ENCODE measurements at places on chromosomes 4 and X.

- DNase-seq: no peak
Measured at GRCh38 chrX:124209792-124210576, 122.5 kb upstream of the TEX13D start.

- DNase-seq: peak; percentile 80
Measured at GRCh38 chrX:136525738-136526606, 6.0 kb upstream of the VGLL1 start.

- DNase-seq: no peak
Measured at GRCh38 chrX:32448945-32449344, 762.4 kb downstream of the DMD start.

DNA sequence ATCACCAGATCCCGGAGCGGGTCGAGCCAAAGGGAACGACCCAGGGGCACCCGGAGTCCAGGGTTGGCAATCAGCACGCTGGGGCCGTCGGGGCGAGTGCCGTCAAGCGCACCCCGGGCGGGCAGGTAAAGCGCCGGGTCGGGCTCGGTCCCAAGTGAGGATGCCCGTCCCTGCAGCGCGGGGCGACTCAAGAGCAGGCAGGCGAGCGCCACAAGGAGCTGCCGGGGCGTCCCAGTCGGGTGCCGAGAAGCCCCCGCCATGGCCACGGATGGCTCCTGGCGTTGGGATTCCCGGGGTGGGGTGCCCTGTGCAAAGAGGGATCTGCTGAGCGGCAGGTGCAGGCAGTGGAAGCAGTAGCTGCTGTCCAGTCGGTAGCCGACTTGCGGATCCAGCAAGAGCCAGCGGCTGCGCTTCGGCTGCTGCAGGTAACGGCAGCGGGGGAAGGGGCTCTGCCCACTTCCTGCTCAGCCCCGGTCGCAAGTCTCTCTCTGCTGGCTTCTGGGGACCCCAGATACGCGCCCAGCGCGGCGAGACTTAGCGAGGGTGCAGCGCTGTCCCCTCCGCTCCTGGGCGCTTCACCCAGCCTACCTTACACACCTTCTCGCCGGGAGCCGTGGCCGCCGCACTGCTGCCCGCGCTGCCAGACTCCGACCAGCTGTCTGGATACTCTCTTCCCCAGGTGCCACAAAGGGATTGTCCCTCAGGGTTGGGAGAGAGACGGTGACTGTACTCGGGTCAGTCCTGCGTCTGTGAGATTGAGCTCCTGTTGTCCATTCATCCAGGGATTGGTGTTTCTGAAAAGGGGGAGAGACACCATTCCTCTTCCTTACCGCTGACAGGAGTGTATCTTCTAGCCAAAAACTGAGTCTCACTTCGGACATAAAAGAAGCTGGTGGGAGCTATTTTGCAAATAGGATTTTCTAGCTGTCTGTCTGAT is at the start of gene FREM3:
FREM3 (minus strand) TSS at position 260 of the 937 bp plus-strand sequence; CDS start at position 260, 0 bp downstream.
- DNase-seq: no peak

- no peak for DNase-seq
Measured at GRCh38 chr4:55008166-55009056, 117.0 kb downstream of the KDR start.

- no peak for DNase-seq
Measured at GRCh38 chr4:2322841-2323240, 60.9 kb upstream of the MXD4 start.

DNA sequence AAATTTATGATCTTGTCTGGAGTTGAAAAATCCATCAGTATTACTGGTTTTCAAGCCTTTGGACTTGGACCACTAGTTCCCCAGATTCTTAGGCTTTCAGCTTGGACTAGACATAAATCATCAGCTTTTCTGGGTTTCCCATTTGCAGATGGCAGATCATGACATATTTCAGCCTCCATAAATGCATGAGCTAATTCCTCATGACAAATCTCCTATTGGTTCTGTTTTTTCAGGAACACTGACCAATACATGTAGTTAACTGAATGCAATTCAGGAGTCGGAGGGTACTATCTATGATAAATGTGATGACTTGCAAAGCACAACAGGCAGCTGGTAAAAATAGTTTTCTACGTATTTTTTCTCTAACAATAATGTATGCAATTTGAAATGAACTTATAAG is 635.6 kb downstream of the TRAM1L1 start:
- DNase-seq: no peak

All from Right ventricle myocardium superior (tissue), 1 donor.